A549 treated with dexamethasone at 1 μM for 4 hours (cell line): ENCODE measurements at places on chromosomes 3 and 15. TPM values are rescaled to one million over a fixed set of nuclear protein-coding genes. Genes with fewer than 3 reads are reported as not detected.

DAG1 gene
- 47.5 to 69.1 TPM (median 68.3 TPM) in 5 replicates for total RNA-seq

CISH gene
- total RNA-seq, result 0.53 to 0.76 TPM (median 0.61 TPM) in 5 replicates

TIMP4 gene
- 10.6 to 13.2 TPM (median 11.0 TPM) in 5 replicates for total RNA-seq

NANOGP8 gene
- total RNA-seq, result not detected in 5 replicates

ACKR2 gene
- 0.04 to 0.11 TPM (median 0.05 TPM) in 5 replicates for total RNA-seq

GTF2E1 gene
- 13.2 to 18.5 TPM (median 15.2 TPM) in 5 replicates for total RNA-seq

SLC6A1 gene
- total RNA-seq, result 0.07 TPM in 1 of 5 replicates, not detected in the others

DUOX1 gene
- total RNA-seq, result 0.02 to 0.04 TPM in 2 of 5 replicates, not detected in the others

GRIP2 gene
- 0.55 to 1.6 TPM (median 1.2 TPM) in 5 replicates for total RNA-seq

LRRC2 gene
- total RNA-seq, result not detected in 5 replicates

SPSB4 gene
- 0.10 to 0.25 TPM (median 0.16 TPM) in 5 replicates for total RNA-seq

SERPINI2 gene
- total RNA-seq, result not detected in 5 replicates

WDR49 gene
- not detected in 5 replicates for total RNA-seq

PLCL2 gene
- 4.1 to 5.0 TPM (median 4.5 TPM) in 5 replicates for total RNA-seq

MNS1 gene
- total RNA-seq, result 2.4 to 3.9 TPM (median 3.3 TPM) in 5 replicates

KIF15 gene
- total RNA-seq, result 9.2 to 11.4 TPM (median 10.5 TPM) in 5 replicates

HYAL1 gene
- 0.40 to 0.69 TPM (median 0.57 TPM) in 5 replicates for total RNA-seq

TGM4 gene
- total RNA-seq, result 0.25 to 0.39 TPM (median 0.27 TPM) in 5 replicates

CMTM8 gene
- total RNA-seq, result 8.4 to 15.1 TPM (median 12.8 TPM) in 5 replicates

PLIN1 gene
- total RNA-seq, result 0.06 to 0.09 TPM (median 0.08 TPM) in 5 replicates

ITIH1 gene
- total RNA-seq, result 0.06 TPM in 1 of 5 replicates, not detected in the others

PLSCR5 gene
- total RNA-seq, result not detected in 5 replicates

IRAK2 gene
- total RNA-seq, result 11.9 to 14.8 TPM (median 13.0 TPM) in 5 replicates

GADL1 gene
- not detected in 5 replicates for total RNA-seq
